Stimulated activated CD8-positive, alpha-beta memory T cell treated with anti-CD3 and anti-CD28 coated beads, Interleukin-2, amount 100 ng/mL, for 48 hours (primary cell): ENCODE measurements at places on chromosomes 13 and 19.

DNA sequence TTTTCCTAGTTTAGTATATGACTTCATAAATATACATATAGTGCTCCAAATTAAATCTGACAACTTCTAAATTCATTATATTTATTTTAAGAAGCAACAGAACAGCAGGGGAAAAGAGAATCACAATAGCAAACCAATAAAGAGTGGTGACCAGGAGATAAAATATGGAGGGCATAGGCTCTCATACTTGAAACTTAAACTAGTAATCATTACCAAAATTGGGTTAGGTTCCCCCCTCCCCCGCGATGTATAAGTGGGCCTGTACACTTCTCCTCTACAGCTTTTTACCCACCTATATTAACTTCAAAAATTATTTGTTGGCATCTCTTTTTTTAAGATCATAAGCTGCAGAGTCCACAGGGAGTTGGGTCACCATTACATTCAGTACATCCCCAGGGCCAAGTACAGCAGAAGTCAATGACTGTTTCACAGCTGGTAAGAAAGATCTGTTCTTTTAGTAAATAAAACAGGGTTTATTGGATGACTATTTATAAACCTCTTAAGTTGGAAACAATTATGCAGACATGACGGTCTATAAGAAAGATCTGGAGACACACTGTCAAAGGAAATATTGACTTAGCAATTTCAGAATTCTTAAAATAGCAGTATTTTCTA lies 29.4 kb downstream of the KLF12 start:
- DNase-seq = no peak

DNA sequence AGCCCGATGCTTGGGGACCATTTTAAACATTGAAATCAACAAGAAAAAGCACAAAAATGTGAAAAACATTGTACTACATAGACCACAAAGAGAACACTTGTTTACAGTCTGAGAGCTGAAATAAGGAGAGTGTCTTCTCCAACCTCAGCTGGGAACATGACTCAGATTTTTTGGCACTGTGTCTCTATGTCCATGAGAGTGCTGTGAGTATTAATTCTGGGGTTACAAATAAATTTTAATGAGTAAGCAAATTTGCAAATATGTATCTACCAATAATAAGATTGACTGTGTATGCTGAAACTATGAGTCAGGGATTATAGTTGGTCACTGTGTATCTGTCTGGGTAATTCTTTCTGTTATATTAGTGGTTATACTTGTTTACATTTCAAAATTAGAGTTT lies 174.0 kb downstream of the DCT start:
- DNase-seq = no peak

GRCh38 chr19:2342656-2343288 lies 14.3 kb downstream of the SPPL2B start:
- no peak for DNase-seq

DNA sequence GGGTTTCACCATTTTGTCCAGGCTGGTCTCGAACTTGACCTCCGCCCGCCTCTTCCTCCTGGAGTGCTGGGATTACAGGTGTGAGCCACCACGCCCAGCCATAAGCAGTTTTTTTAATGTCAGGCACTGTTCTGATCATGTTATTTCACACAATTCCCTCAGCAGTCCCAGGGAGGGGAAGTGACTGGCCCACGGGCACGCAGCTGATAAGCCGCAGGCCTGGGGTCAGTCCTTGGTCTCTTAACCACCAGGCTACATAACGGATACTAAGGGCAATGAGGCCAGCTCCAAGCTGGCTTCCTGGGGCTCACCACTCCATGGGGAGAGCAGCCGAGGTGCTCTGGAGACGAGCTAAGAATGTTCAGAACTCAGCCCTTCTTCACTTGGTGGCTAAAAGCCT lies 13.5 kb downstream of the BRSK1 start:
- DNase-seq = no peak

DNA sequence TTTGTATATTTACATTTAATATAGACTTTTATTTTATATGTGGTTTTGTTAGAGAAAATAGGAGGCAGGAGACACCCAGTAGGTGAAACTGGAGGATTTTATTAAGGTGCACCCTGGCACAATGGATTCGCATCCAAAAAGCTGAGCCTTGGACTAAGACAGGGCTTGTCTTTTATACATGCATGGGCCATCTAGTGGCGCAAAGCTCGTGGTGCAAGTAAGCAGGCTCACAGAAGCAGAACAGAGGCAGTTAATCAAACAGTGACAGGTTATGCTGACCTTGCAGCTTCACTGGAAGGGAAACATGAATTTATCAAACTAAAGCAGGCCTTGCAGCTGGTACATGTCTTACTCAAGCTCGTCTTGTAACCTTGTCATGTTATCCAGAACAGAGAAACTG lies 58.8 kb upstream of the ZNF681 start:
- peak; percentile 8 for DNase-seq

DNA sequence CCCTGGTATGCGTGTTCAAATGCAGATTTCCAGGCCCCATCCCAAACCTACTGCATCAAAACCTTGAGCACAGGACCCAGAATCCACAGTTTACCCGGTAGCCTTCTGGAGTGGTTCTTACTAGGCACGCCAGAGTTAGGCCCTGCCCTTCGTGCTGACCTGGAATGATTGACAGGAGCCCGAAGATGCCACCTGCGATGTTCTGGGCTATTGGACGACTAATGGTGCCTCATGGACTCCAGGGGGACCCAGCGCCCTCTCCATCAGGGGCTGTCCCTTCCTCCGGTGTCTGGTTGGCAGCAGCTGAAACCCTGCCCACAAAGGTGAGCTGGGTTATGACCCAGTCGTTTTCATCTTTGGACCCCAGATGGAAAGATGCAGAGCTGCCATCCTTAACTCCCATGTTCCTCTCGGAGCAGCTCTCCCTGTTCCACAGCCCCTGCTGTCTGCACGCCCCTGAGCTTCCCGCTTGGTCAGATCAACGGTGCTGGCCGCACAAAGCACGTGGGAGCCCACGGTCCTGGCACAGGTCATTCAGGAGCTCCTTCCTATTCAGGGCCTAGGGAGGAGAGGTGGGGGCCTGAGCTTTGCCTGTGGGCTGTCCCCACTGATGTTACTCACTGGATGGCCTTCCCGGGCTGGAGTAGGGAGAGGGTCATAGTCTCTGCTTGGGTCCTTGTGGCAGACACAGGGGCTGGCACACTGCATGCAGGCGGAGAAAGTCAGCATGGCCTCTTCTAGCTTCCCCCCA lies 65.8 kb downstream of the GPR12 start:
- no peak for DNase-seq

DNA sequence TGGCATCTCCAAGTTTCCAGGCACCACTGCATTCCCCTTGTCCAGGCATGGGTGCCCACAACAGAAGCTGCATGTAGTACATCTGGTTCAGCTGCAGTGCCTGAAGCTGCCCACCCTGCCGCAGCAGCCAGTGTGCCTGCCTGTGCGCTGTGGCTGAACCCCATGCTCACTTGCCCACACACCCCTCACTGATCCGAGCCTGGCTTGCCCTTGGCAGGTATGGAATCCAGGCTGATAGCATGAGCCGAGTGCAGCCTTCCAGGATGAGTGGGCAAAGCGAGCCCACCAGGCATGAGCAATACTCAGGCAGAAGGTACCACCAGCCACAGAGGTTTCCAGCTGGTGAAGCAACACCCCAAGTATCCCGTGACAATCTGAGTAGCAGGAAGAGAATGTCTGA lies 280.3 kb upstream of the KLF12 start:
- no peak for DNase-seq

DNA sequence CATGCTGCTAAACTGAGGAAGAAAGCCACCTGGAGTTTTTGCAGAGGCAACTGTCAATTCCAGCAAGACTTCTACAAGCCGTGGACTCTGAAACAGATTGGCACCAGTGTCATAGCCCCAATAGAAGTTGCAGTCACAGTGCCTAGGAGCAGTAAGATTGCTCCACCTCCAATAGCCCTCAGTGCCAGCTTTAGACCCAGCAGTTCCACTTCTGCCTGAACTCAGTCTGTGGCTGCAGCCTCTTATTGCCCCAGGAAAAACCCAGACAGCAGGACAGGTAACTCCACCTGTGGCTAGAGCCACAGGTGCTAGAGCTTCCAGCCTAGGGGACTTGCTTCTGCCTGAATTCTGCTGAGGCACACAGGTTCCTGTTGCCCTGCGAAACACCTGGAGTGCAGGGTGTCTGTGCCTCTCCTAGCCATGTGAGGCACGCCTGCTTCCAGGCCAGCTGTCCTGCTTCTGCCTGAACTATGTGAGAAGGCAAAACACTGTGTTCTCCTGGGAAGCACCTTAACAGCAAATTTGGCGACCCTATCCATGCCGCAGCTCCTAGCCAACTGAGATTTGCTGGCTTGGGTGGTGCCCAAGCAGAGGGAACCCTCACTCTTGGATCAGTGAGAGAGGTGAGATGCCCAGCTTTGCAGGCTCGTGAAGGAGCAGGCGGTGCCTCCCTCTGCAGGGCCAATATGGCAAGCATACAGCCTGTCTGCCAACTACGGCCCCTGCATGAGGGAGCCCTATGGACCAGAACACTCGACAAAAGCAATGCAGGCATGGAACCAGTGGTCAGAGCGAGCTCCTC lies 607.6 kb downstream of the PCDH17 start:
- no peak for DNase-seq

GRCh38 chr13:102651892-102652291 lies 43.0 kb downstream of the METTL21C start:
- DNase-seq = no peak

GRCh38 chr13:23384111-23384510 lies 49.4 kb downstream of the SACS start:
- no peak for DNase-seq

DNA sequence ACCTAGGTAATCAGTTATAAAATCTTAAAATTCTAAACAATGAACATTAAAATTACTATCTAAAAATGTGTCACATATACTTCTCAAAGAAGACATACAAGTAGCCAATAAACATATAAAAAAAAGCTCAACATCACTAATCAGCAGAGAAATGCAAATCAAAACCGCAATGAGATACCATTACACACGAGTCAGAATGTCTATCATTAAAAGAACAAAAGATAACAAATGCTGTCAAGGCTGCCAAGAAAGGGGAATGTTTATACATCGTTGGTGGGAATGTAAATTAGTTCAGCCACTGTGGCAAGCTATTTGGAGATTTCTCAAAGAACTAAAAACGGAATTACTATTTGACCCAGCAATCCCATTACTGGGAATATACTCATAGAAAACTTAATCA lies 310.3 kb upstream of the EDNRB start:
- DNase-seq = no peak

DNA sequence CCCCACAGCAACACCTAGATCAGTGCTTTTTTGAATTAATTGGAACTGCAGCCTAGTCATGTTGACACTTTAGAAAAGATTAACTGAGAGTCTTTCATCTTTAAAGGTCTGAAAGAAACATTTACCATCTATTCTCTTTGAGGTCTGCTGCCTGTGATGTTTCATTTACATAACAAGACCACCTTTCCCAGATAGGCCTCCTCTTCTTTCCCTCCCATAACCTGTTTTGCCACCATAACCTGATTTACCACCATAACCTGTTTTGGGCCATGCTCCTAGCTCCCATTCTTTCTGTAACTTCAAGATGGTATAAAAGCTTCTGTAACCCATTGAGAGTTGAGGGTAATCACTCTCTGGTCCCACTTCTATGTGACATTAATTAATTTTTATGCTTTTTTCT lies 320.8 kb downstream of the PCDH20 start:
- DNase-seq = no peak

DNA sequence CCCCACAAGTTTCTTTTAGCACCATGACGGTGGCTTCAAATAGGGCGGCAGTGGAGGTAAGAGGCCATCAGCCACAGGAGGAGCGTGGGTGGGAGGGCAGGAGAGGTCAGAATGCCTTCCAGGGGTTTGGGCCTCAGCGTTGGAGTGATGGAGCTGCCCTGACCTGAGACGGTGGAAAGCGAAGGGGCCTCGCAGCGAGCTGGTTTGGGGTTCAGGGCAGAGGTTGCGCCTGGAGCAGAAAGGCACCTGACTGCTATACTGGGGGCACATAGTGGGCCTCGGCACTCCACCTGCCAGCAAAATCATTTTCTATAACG lies 382 bp upstream of the NAXD start:
- no peak for DNase-seq

GRCh38 chr19:39641773-39642172 lies 13.9 kb upstream of the LGALS16 start:
- no peak for DNase-seq

GRCh38 chr13:40502236-40502635 lies 164.2 kb downstream of the FOXO1 start:
- no peak for DNase-seq

DNA sequence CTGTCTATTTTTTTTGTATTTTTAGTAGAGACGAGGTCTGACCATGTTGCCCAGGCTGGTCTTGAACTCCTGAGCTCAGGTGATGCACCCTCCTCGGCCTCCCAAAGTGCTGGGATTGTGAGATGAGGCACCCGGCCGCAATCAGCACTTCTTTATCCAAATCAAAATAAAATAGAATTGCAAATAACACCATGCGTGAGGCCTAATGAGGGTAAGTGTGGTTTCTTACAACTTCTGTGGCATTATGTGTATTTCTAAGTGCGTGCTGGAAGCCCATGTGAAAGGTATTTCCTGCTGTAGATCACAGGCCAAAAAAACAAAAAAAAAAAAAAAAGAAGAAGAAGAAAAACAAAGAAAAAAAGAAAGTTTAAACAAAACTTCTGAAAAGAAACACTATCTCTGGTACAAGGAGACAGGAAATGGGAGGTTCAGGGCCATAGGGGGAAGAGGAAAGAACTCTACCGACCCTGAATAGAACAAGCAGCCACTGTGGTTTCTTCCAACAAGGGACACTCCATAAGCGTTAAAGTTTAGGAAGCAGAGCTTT lies 3.0 kb upstream of the GRAMD1A start:
- no peak for DNase-seq

GRCh38 chr13:98822225-98822606 lies 69.7 kb upstream of the SLC15A1 start:
- no peak for DNase-seq

- DNase-seq = peak; percentile 18
Observed at GRCh38 chr13:110616103-110617101, 1.1 kb downstream of the NAXD start.

DNA sequence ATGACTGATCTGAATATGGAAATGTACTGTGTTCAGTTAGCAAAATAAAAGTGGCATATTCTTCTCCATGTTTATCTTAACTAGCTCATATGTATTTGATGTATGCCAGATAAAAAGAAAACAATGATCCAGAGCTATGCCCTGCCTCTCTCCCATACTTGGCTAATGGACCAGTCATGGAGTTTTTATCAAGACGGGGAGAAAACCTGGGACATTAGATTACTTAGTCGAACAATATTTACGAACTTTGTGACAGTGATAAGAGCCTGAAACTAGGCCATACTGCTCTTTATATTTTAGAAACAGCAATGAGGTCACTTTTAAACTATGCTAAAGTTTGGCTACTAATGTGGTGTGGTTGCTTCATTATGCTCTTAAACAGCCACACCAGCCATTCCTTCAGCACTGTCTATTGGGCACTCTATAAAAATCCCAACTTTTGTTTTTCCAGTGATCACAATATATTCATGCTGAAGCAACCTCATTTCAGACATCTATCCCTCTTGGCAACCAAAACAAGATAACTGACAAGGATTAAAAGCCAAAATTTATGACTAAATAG lies 265.0 kb downstream of the FGF14 start:
- no peak for DNase-seq
